ENCODE measurements at places on chromosomes 4 and X.

- DNase-seq: peak; percentile 35
Measured at GRCh38 chrX:22699581-22700091, 300.1 kb upstream of the DDX53 start.

DNA sequence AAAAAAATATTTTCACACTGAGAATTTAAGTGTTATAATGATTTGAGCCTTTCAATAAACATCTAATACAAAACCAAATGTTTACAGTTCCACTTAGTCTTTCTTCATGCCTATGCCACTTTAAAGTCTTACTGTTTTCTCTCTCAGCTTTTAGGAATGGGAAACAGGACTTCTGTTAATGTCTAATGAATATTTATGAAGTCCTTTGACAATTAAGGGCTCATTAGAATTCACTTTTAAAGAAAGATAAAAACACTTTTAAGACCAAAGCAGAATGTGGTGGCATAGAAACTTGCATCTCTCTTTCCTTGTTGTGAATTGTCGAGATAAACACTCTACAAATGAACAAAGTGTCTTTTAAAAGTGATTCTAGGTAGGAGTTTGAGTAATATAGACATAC, 315.9 kb downstream of the BMPR1B start:
- DNase-seq: no peak

DNA sequence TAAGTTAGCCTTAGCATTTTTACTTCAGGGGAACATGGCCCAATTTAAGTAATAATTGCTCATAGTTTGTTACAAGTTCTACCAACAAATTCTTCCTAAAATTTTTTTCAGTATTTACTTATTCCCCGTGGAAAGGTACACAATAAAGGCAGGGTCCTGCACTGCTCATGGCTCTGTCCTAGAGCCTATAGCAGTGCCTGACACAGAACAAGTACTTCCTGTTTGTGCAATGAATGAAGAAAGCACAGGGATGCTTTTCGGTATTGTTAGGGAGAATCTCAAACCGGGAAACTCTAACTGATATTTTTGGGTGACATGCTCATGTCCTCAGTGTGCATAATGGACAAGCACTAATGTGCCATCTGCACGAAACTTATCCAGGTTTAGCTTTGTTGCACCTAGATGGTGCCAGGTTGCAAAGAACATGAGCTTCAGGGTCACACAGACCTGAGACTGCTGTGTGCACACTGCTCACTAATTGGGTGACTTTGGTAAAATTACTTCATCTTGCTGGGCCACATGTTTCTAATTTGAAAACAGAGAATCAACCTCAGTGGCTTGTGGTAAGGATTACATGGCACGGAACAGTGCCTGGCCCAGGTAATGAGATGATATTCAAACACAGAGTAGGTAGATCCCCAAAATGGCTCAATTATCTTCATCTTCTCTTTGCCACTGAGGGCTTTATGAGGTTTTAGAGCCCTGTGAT, 175.8 kb upstream of the NPY2R start:
- no peak for DNase-seq

GRCh38 chr4:178556796-178557195, 1114.6 kb upstream of the AGA start:
- DNase-seq: no peak

DNA sequence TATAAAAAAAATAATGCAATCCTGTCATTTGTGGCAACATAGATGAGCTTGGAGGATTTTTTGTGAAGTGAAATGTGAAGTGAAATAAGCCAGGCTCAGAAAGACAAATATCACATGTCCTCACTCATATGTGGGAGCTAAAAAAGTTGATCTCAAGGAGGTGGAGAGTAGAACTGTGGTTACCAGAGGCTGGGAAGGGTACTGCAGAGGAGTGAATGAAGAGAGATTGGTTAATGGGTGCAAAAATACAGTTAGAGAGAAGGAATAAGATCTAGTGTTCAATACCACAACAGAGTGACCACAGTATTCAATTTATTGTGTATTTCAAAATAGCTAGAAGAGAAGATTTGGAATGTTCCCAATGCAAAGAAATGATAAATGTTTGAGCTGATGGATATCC, 13.4 kb upstream of the ZCCHC18 start:
- DNase-seq: no peak
